ENCODE measurements at places on chromosomes 6 and 20.

DNA sequence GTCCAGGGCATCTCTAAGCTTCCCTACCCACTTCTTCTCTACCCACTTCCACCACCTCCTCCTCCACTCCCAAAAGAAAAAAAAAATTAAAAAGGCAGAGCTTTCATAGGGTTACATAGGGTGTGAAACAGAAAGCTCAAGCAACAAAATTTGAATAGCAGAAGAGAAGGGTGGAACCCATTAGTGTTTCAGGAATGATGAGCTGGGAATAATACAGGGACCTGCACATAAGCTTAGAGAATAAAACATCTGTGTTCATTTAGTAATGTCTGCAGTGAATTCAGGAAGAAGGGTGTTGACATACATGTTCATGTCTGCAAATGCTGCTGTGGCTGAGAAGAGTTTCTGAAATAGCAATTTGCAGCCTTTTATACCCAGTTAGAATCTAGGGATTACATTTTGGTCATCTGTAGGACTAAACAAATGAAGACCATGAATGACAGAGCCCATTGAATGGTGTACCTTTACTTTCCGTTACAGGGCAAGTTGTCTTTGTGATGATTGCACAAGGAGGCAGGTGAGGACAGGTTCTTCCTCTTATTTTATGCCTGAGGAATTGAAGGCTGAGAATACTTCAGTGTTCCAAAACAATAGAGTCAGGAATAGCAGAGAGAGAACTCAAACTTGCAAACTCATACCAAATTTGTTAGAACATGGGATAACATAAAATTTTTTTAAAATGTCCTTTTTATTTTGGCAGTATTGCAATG, 975.1 kb downstream of the TFAP2A start:
- ATAC-seq, result no peak

DNA sequence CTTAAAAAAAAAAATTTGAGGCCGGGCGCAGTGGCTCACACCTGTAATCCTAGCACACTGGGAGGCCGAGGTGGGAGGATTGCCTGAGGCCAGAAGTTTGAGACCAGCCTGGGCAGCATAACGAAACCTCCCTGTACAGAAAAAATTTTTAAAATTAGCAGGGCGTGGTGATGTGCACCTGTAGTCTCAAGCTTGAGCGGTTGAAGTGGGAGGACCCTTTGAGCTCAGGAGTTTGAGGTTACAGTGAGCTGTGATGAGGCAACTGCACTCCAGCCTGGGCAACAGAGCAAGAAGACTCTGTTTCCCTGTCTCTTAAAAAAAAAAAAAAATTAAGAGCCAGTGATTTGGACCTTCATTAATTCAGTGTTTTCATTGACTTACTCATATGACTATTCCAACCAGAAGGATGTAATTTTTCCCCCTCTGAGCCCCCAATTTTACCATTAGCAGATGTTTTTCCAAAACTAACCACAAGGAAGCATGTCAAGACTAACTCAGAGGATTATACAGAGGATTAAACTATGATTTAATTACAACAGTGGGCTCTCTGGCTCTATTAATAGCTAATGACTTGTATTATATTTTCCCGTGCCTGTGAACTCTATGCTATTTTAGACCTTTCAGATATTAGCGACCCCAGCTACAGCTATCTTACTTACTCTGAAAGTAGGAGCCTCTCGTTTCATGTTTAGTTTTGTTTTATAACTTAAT, 75.1 kb downstream of the ARID1B start:
- peak; percentile 65 for ATAC-seq

DNA sequence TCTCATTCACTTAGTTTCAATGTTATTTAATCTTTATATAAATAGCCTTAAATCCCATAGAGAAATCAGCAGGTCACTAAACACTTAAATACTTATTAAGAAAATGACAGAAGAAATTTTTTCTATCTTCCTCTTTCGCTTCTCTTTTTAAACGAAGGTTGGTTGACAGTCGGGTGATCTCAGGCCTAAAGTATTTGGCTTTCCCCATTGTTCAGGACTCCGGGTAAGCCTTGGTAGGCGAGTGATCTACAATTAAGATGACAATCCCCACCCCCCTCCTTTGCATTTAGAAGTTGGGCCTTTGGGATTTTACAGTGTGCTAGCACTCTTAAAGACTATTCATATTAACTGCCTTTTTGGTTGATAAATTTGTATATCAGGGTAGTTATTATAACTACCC, 19.7 kb upstream of the UTRN start:
- peak; percentile 84 for ATAC-seq

GRCh38 chr6:143680141-143680540, 2.4 kb downstream of the PHACTR2 start:
- no peak for ATAC-seq

GRCh38 chr6:117389227-117390057, 36.3 kb downstream of the ROS1 start:
- ATAC-seq, result no peak

- no peak for ATAC-seq
Measured at GRCh38 chr6:139553916-139554315, 179.5 kb upstream of the CITED2 start.

DNA sequence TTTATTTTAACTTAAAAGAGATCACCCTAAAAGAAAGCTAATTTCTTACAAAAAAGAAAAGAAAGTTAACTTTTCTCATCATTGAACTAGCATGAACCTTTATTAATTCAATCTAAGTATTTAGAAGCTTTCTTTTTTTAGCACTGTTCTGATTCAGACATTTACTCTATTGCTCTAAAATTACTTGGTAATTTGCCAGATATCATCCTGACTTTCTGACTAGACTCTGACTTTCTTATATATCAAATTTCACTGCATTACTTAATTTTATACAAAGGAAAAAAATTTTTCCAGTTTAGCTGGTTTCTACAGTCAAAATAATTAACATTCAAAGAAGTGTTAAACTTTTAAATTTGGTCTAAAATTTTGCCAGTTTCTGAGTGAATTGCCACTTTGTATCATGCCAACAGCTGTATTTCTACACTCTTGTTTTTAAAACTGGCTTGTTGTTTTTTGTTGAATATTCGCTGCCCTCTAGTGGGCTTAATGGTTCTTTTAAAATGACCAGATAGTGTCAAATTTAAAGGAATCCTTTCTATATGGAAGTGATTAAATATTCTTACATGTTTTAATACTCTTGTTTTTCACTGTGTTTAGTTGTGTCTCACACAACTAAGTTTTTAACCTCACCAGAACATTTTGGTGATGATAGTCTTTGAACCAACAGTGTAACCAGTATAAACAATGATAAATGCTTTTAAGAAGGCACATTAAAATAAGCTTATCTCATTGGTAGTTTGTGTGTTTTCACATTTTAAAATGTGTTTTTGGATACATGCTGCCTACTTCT, 102.0 kb downstream of the POPDC3 start:
- no peak for ATAC-seq

GRCh38 chr6:10510592-10511367, 10.4 kb upstream of the GCNT2 start:
- ATAC-seq, result peak; percentile 94

DNA sequence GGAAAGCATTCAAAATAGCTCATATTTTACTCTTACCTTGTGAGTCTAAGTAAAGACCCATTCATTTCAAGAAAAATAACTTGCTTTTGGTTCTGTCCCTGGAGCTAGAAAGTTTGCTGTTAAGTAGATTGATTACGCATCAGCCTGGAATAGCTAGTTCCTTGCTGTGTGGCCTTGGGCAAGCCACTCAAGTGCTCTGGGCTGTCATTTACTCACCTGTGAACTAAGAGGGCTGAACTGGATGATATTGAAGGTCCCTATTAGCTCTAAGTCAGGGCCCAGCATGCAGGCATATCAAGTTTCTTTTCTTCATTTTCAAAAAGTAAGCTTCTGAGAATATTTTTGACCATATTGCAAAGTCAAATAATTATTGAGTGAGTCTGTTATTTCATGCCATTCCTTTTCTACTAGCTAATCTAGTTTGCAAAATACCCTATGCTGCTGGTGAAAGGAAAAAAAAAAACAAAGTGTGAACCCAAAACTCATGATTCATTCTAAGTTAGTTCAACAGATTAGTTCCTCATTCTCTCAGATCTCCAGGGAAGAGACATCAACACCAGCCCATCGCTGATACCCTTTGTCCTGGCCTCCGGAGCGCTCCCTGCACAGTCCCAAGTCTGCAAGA, 106.5 kb upstream of the GMDS start:
- no peak for ATAC-seq

- ATAC-seq, result no peak
Measured at GRCh38 chr20:57262784-57263609, 3.4 kb downstream of the BMP7 start.

- no peak for ATAC-seq
Measured at GRCh38 chr20:49578436-49578835, 10.5 kb upstream of the PTGIS start.

DNA sequence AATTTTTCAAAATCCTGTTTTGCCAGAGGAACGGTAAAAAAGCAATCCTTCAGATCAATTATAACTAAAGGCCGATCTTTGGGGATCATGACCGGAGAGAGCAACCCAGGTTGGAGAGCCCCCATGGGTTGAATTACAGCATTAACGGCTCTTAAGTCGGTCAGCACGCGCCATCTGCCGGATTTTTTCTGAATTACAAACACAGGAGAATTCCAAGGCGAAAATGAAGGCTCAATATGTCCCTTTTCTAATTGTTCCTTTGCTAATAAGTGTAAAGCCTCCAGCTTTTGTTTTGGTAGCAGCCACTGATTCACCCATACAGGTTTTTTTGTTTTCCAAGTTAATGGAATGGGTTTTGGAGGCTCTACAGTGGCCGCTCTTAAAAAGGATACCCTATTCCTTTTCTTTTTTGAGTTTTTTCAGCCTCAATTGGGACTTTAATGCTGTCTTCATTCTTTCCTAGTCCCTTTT, 16.9 kb upstream of the PTCRA start:
- ATAC-seq, result no peak

DNA sequence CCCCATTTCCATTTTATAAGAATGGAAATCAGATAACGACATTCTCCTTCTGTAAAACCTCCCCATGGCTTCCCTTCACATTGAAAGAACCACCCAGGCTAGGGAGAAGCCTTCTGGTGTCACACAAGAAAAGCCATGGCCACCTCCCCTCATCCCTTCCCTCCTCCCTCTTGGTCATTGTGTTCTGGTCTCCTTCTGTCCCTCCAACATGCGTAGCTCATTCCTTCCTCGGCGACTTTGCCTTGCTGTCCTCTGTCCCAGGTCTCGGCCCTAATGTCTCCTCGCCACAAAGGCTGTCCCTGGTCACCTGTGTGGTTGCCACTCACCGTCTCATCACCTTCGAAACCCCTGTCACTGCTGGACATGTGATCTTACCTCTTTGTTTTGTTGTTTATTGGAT, 193.9 kb downstream of the BCAS1 start:
- ATAC-seq, result no peak

GRCh38 chr20:21229163-21229562, 74.0 kb upstream of the XRN2 start:
- no peak for ATAC-seq

GRCh38 chr6:109182578-109182977, 87.3 kb downstream of the CEP57L1 start:
- ATAC-seq, result no peak

GRCh38 chr6:68718385-68719073, 83.4 kb downstream of the ADGRB3 start:
- ATAC-seq, result no peak

GRCh38 chr6:39056191-39056590, 7.6 kb downstream of the GLP1R start:
- ATAC-seq, result no peak

GRCh38 chr6:131923356-131923755, 27.8 kb downstream of the CCN2 start:
- no peak for ATAC-seq

DNA sequence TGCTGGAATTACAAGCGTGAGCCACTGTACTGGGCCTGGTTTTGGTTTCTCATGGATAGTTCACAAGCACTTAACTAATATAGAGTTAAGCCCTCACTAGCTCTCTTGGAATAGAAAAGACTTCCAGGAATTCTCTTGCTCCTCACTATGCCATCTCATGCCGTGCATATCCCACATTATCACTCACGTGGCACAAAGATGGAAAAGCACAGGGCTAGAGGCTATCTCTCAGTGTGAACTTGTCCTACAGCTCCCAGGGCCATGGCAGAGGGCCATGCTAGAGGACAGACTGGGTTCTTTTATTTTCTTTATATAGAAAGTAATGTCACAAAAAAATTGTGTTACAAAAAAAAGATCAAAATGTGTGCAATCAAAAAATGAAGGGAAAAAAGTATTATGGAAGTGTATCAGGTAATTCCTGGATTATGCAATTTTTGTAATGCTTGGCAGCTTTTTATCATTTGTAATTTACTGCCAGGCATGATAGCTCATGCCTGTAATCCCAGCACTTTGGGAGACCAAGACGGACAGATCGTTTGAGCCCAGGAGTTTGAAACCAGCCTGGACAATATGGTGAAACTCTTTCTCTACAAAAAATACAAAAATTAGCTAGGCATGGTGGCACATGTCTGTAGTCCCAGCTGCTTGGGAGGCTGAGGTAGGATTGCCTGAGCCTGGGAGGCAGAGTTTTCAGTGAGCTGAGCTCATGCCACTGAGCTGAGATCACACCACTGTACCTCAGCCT, 6.4 kb upstream of the SLC2A12 start:
- no peak for ATAC-seq

GRCh38 chr6:115839583-115840181, 221.0 kb downstream of the FRK start:
- ATAC-seq, result no peak

- ATAC-seq, result no peak
Measured at GRCh38 chr6:110563711-110564110, 87.3 kb upstream of the SLC22A16 start.

DNA sequence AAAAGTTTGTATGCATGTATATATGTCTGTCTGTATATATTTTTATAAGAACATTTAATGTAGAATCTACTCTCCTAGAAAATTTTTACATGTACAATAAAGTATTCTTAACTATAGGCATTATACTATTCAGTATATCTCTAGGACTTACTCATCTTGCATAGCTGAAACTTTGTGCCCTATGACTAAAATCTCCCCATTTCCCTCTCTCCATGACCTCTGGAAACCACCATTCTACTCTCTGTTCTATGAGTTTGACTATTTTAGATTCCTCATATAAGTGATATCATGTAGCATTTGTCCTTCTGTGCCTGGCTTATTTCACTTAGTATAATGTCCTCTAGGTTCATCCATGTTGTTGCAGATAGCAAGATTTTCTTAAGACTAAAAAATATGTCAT, 205.1 kb upstream of the SMLR1 start:
- peak; percentile 59 for ATAC-seq

- no peak for ATAC-seq
Measured at GRCh38 chr20:56628873-56629463, at the start of gene TFAP2C. TSS of gene TFAP2C (plus strand) at chr20:56629306. CDS start at chr20:56629545, 239 bp downstream.

DNA sequence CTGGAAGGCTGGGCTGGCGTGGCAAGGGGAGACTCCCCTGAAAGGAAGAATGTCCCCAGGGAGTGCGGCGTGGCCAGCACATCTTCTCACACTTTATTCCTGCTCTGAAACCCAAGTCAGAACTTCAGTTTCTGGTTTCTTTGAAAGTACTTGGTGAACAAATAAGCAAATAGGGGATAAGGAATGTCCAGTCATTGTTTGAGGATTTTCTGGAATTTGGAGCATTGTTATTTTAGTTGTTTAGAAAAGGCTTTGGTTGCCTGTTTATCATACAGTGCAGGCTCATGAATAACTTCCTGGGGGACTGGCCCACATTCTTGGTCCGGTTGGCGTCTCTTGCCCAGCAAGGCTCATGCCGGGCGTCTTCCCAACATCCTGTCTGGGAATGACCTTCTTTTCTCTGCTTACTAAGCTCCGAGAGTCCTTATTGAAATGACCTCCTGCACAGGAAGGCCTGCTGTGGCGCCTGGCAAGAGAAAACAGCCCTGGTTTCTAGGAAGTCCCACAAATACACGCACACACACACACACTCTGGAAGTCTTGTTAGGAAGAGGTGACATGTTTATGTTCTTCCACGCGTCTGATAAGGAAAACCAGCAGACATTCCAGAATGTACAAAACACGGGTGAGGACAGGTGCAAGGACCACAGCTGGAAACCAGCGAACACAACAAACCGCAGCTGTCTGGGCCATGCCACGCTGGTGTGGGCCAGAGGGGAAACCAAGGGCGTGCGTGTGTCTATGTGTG, 71.9 kb downstream of the TMEM170B start:
- ATAC-seq, result no peak

Measured in stimulated activated memory B cell treated with anti-CD40 and anti-IgM and Interleukin-4, amounts not matched to agents 10 μg/mL and 1 μg/mL and 100 μg/mL, for 72 hours (primary cell).